ENCODE measurements at places on chromosomes 4 and X.

DNA sequence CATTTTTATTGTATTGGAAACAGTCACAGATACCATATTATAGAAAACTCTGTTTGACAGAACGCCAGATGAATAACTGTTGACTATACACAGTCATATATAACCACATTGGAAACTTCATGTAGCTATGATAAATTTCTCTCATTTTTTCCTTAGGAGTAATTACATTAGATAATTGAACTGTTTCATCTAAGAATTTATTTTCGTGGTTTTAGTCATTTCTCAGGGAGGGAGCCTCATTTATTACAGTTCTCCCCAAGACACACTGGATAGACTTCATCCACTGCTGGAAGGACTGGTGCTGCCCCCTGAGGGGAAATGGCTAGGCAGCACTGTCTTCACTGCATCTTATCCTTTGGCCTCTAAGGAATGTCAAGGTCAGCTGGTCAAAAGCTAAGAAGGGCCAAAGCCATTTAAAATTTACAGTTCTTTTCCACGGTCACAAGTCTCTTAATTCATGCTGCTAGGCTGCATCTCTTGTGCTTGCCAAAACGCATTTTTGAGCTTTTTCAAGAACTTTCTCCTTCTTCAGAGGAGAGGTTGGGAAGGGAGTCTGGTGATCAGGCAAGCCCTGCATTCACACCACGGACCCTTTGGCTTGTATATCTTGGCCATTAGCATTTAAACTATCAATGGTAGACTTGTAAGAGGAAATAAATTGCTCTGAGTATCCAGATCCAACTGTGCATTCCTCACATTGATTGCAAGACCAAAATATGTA lies 145.1 kb downstream of the CBR4 start:
- DNase-seq, result peak; percentile 11

GRCh38 chr4:97411356-97411755 lies 731.9 kb downstream of the STPG2 start:
- no peak for DNase-seq

DNA sequence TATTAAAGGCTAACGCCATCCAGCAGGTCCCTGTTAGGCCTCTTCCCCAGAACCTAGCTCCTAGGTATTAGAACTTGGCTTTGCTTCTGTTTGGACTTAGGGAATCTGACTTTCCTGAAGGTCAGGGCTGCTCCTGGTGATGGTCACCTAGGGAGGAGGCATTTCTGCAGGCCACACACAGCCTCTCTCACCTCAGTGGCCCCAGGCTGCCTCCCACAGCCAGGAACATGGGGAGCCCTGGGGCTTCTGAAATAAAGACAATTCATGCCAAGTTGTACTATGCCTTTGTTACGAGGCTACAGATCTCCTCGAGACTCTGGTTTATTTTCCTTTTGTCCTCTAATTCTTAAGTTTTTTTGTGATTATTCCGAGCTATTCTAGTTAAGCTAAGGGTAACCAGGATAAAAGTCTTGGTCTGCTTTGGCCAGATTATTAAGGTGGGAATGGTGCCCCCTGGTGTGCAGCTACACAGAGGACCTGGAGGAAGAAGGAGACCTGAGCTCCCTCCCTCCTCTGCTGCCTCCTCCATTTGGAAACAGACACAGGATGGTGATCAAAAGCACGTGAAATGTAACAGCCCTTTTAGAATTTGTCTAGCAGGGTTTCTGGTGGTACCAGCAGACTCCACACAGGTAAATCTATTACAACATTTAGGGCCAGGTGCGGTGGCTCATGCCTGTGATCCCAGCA lies 131.0 kb downstream of the DCLK2 start:
- peak; percentile 25 for DNase-seq

DNA sequence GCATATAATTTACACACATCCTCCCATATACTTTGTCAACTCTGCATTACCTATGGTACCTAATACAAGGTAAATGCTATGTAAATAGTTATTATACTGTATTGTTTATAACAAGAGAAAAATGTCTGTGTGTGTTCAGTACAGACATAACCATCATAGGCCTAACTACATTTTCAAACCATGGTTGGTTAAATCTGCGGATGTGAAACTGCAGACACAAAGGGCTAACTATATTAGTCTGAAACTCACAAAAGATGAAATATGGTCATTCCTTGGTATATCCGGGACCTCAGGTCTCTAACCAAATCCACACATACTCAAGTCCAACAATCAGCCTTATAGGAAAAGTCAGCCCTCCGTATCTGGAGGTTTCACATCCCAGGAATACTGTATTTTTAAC lies 13.5 kb downstream of the MAPK10 start:
- DNase-seq, result no peak

- peak; percentile 50 for DNase-seq
Observed at GRCh38 chrX:120452131-120452530, 17.0 kb downstream of the LAMP2 start.

GRCh38 chrX:118694638-118695037 lies 32.8 kb upstream of the IL13RA1 start:
- DNase-seq, result no peak

DNA sequence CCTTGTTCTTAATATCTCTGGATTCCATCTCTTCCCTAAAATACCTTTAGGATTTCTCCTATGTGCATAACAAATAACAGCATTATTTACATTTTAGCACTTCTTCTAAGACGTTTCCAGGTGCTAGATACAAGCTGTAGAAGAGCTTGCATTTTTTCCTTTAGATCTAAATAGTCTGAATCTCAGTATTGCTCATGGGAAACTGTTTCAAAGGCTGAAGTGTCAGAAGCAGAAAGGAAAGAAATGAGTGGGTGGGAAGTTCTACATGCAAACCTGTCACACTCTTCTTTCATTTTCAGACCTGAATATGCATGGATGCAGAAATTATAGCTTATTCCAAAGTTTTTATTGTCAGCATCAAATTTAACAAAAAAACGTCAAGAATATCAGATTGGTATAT lies 41.8 kb downstream of the FGF13 start:
- no peak for DNase-seq

DNA sequence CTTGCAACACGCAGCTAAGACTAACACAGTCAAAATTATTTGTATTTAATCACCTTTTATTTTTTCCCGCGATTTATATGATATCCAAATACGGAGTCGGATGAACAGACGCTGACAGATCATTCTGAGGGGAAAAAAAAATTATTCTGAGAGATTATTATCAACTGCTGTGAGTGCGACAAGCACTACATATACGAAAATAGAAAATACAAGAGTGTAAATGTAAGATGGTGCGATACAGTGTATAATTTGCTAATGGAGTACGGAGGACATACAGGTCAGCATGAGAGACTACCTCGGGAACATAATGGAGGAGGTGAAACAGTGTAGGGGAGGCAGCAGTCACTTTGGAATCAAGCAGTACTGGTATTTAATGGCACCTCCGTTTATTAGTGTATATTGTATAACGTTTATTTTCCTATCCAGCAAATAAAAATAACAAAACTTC lies 2.8 kb upstream of the LIN54 start:
- no peak for DNase-seq

DNA sequence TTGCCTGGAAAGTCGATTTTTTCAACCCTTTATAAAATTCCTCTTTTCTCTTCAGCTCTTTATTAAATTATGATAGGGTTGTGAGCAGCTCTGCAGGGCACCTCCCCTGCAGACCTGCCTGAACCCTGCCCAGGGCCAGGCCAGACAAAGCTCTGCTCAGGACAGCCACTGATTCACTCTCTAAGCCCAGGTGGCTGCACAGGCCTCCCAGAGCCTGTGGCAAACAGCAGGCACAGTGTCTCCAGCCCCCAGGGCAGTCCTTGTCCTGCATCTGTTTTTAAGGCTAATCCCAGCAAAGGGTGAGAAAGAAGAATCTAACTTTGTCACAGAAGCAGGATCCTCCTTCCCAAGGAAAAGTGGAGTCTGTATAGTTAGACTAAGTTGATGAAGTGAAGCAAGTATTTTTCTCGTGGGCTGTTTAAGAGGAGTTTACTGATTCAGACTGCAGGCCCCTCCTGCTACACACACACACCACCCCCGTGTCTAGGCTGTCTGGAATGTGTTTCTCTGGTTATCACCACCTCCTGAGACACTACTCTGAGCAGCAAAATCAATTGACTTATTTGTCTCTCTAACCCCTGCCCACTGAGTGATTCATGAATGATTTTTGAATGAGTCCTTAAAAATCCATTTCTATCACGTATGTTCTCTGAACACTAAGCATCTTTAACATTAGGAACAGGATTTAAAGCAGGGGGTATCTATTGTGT lies 101.7 kb downstream of the CHIC2 start:
- DNase-seq, result no peak

GRCh38 chr4:181597766-181598165 lies 645.4 kb upstream of the TENM3 start:
- DNase-seq, result no peak

GRCh38 chrX:24553011-24553410 lies 87.9 kb downstream of the PDK3 start:
- no peak for DNase-seq

GRCh38 chr4:174036111-174036510 lies 247.4 kb downstream of the FBXO8 start:
- peak; percentile 27 for DNase-seq

GRCh38 chr4:76665153-76665552 lies 230.1 kb downstream of the SHROOM3 start:
- DNase-seq, result no peak

DNA sequence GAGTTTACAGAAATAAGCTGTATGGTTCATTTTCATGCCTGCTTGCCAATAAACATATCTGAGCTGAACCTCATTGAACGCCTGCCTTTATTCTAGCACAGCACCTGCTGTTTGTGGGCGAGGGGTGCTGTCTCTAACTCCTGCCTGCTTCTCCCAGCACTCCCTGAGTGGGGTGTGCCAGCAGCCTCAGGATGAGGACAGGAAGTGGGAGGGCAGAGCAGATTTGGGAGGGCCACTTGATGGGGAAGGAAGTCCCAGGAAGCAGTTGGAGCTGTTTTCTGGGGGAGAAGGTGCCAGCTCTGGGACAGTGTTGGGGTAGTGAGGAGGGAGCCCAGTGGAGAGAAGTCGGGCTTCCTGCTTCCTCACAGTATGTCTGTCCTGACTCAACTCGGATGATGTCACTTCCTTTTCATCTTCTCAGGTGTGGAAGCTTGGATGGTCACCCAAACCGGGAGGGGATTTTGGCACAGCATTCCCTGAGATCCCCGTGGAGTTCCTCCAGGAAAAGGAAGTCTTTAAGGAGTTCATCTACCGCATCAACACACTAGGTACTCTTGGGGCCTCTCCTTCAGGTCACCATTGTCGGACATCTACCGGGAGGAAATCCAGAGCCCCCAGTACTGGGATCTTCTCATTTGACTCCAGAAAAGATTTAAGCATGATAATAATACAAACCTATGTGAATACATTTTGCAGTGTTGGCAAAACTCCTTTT lies 29.0 kb upstream of the MSANTD1 start:
- DNase-seq, result no peak

- no peak for DNase-seq
Observed at GRCh38 chr4:57865264-57865663, 755.1 kb upstream of the IGFBP7 start.

GRCh38 chr4:2809610-2810180 lies 16.8 kb downstream of the SH3BP2 start:
- no peak for DNase-seq

DNA sequence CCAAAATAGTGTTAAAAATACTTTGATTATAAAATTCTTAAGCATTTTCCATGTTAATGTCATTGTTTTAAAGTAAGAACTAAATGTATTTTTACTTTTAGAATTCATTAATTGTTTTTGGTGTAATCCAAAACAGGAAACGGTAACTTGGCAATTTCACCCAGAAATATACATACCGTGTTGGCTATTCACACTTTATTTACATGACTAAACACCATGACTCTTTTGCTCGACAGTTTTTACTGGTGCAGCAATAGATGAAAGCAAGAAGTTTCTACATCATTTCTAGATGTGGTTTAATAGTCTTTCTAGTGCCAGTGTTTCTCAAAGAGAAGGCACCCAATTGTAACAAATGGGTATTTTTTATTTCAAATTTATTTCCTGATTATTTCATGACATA lies 25.6 kb upstream of the MAGEA1 start:
- DNase-seq, result peak; percentile 38

GRCh38 chr4:182873726-182874125 lies 43.5 kb downstream of the DCTD start:
- DNase-seq, result no peak

- DNase-seq, result no peak
Observed at GRCh38 chr4:168335621-168336020, 17.1 kb upstream of the DDX60 start.

DNA sequence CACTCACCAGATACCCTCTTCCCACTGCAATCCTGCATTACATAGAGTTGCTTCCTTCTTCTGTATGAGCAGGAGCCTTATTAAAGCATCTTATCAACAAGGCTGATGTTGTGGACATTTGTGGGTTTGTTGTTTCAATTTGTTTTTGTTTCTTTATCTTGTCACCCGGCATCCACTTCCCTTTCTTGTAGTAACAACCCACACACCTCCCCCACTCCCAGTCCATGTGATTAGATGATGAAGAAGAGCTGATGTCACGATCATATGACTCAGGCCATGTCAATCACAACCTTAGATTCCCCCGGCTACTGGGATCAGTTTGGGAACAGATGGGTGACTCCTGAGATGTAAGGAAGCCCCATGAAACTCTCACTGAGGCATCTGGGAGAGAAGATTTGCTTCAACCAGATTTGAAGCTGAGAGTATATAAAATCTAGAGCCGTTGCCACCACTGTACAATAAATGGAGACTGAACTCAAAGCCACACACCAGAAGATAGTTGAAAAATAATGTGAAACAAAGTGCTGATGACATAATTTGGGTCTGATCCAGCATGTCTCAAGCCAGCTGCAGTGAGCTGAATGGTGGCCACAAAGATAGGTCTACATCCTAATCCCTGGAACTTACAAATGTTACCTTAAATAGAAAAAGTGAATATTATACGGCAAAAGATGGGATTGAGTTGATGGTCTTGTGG lies 34.1 kb upstream of the SRD5A3 start:
- DNase-seq, result peak; percentile 8

GRCh38 chr4:85681221-85681657 lies 206.3 kb downstream of the ARHGAP24 start:
- DNase-seq, result no peak

- no peak for DNase-seq
Observed at GRCh38 chrX:48719958-48720357, 23.4 kb downstream of the SUV39H1 start.

- no peak for DNase-seq
Observed at GRCh38 chr4:39543034-39543433, 15.8 kb upstream of the UGDH start.

- no peak for DNase-seq
Observed at GRCh38 chrX:110026099-110026844, 23.4 kb downstream of the TMEM164 start.

- no peak for DNase-seq
Observed at GRCh38 chrX:6134255-6134654, 94.4 kb downstream of the NLGN4X start.

GRCh38 chr4:107017443-107018343 lies 18.4 kb downstream of the DKK2 start:
- DNase-seq, result no peak

GRCh38 chr4:88765729-88766128 lies 68.1 kb upstream of the NAP1L5 start:
- peak; percentile 79 for DNase-seq

DNA sequence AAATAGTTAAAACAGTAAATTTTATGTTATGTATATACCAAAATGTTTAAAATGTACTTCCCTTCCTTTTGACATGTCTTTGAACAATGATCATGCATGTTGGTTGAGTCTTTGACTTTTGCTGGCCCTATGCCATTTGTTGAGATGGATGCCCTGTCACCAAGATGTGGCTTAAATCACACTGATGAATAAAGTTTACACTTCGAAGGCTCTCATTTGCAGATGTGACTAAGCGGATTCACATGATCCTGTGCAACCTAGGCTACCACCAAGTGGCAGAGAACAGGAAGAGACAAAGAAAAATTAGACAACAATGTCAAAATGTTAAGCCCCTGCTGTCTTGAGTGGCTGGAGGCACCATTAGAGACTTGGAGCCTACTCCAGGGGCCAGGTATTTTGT lies 139.9 kb downstream of the RAB28 start:
- peak; percentile 22 for DNase-seq

Data from RKO (cell line).